ENCODE measurements at places on chromosomes 7 and 10.
A peak's percentile ranks its signal among the peaks of the same experiment; 100 is the strongest.

GRCh38 chr10:121570315-121570714 lies 27.9 kb downstream of the FGFR2 start:
- no peak for DNase-seq

DNA sequence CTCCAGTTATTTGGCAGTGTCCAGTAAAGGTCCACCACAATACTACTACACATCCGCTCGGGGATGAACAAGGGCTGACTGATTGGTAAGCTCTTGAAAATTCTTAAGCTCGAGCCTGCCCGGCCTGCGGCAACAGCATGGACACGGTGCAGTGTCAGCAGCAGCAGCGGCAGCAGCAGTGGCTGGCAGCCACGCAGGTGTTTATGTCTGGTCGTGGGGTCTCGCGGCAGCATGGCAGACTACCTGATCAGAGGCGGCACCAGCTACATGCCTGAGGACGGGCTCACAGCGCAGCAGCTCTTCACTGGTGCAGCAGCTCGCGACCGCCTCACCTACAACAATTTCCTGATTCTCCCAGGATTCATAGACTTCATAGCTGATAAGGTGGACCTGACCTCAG lies 19.6 kb upstream of the TRIM24 start:
- DNase-seq = no peak

GRCh38 chr10:3274414-3274813 lies 101.8 kb upstream of the PITRM1 start:
- no peak for DNase-seq

DNA sequence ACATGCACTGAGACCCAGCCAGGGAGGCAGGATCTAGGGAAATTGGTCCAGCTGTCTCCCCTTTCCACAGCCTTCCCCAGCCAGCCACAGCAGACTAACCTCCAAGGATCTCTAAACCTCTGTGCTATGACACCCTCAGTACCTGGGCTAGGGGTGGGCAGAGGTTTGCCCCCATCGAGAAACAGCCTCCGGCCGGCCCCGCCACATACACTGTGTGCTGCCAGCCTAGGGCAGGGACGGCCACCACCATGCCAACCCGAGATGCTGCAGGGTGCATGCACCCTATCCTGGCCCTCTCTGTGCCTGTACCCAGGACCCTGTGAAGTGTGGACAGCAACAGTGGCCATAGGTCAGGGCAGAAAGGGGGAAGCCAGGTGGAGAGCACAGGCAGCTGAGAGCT lies 58.1 kb downstream of the PARP12 start:
- DNase-seq = no peak

- no peak for DNase-seq
These were observed 146.2 kb downstream of the WDR37 start for GRCh38 chr10:1202343-1202742.

DNA sequence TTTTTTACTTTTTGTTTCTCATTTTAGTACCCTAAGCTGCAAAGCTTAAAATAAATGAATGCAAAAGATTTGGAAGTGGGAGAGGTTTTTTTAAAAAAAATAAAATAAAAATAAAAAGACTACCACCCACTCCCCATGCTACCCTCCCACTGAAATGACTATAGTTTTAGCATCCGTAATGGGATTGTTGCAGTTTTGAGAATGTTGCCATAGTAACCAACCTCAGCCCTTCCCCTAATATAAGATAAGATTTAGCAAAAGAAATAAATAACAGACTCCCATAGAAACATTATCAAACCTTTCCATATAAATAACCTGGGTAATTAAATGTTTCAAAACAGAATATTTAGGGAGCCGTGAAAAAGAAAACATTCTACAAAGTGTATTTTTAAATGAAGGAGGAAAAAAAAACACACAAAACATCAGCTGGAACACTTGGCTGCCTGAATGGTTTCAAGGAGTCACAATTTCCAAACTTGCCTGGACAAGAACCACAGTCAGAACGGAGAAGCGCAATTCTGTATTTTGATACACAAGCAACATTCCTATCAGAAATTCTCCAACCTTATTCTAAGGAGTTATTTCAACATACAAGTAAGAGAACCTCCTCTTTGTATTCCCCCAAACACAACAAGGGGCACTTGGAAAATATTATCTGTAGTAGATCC lies 57.4 kb downstream of the DGKI start:
- no peak for DNase-seq

- peak; percentile 32 for DNase-seq
These were observed 160.9 kb upstream of the CSTF2T start for GRCh38 chr10:51860257-51860656.

GRCh38 chr7:132782777-132783640 lies 206.7 kb upstream of the PLXNA4 start:
- no peak for DNase-seq
